Coronary artery (tissue), 2 donors: ENCODE measurements at places on chromosomes 12 and 14.

DNA sequence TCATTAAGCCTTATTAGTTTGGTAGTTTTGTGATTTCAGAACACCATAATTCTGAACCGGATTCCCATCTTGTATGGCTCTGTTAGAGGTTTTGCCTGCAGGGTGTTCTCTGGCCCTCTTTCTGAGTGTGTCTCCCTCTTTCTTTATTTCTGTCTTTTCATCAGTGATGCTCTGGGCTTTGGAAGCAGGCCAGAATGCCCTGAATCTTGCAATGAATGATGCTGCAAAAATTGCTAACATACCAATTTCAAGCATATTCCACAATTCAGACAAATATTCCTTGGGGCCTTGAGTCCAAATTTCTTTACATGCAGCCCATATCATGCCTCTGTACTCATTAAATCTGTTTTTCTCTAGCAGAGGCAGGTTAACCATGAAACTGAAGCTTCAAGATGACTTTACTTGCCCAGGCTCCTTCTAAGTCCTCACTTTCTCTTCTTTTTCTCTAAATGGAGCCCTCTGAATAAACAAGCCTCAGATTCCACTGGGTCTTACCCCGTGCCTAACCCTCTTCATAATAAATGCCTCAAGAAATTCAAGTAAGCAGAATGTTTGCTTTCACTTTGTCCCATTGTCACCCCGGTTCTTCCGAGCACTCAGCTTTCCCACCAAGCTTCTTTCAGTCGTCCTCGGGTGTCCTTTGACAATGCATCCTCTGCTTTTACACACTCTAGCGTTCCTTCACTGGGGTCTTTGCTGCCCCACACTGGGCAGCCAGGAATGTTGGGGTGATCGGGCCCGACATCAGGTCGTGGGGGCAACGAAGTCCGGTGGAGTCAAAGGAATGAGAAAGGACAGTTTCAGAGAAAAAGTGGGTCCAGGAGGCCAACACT lies 78.8 kb upstream of the SLC38A4 start:
- DNase-seq: no peak

DNA sequence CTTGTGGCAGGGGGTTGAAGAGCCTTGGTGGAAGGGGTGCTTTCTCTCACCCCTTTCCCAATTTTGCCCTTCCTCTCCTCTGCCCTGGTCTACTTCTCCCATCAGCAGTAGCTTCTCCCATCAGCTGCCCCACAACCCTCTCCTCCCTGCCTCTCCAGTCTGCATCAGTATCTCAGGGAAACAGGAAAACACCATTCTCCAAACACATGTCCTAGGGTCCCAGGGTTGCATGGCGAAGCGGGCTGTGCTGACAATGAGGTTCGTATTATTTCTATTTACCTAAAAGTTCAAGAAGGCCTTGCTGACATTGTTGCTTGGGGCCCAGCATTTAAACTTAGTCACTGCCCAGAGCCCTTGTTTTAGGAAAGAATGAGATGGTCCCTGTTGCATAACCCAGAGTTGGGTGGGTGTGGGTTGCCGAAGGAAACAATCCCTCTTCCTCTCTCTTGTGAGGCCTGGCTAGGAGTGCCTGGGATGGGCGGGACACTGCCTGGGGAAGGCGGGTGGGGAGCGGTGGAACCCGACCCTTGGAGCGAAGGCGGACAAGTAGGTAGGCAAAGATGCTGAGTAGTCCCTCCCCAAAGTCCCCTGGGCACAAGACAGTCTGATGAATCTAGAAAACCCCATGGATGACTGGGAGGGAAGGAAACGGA lies 1.3 kb upstream of the IGFBP6 start:
- peak; percentile 94 for DNase-seq

DNA sequence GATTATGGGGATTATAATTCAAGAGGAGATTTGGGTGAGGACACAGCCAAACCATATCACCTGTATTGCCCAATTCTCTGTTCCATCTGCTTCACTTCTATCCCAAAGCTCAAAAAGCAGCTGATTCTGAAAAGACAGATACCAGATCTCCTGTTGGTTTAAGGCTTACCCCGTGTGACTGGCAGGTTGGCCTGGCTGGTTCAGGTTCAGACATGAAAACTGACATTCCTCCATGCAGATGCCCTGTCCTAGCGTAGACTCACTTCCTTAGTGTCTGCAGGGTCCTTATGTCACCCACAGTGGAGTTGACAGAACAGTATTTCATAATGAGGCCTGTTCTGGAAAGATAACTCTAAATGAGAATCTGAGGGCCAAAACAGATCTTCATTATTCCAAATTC lies 61.1 kb upstream of the FLRT2 start:
- DNase-seq: no peak

DNA sequence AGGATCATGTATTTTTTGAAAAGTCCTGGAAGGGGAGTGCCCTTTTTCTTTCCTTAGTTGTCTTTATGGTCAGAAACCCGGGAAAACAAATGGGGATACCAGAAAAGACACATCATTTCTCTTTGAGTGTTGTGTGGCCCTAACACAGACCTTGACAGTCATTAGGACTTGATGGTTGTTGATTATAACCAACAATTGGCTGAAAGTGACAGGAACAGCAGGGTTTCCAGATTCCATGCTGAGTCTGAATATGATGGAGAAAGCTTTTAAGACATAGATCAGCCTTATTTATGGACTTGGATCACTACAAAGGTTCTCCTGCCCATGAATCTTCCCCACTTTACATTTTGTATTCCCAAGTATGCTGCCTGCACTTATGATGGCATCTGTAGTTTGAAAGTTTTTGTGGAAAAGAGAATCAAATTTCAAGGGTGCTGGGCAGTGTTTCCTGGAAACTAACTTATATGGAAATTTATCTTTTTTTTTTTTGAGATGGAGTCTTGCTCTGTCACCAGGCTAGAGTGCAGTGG lies 30.4 kb downstream of the POLR3B start:
- no peak for DNase-seq

DNA sequence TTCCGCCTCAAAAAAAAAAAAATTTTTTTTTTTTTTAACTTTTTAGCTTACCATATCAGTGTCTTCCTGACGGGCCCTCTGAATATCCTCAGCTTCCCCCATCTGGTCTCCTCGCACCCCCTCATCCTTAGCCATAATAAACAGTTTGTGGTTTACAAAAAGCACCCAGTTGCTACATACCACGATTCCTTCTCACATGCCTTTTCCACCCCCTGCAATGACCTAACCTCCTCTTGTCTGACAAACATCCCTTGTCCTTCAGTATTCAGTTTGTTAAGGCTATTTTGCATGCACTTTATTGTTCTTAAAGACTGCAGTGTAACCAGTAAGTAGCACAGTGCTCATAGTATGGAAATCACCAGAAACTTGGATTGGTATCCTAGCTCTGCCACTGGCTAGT lies 88.5 kb downstream of the PPM1H start:
- DNase-seq: no peak

- no peak for DNase-seq
These were observed 125.0 kb downstream of the CCDC60 start for GRCh38 chr12:119459481-119459880.

GRCh38 chr14:92389598-92390158 lies 66.7 kb downstream of the SLC24A4 start:
- no peak for DNase-seq

DNA sequence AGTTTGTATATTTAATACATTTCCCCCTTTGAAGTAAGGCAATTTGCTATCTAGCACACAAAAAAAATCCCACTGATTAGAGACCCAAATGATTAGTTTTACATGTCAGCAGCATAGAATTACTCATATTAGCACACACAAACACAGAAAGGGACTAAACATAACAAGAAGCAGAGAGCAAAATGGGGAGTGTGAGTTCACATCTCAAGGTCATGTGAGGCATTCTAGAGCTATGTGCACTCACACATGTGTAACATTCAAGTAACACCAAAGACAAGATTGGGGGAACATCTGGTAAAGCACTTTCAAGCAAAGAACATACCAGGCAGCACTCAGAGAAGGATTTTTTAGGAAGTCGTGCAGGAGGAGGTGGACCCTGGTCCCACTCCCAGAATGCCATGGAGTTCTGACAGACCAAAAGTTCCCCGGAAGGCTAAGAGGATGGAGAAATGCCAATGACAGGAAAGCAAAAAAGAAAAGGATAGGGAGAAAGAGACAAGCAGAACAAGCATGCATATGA lies 105.8 kb upstream of the SINHCAF start:
- no peak for DNase-seq

- DNase-seq: no peak
These were observed 43.4 kb upstream of the SPTLC2 start for GRCh38 chr14:77659831-77660230.

GRCh38 chr12:98856897-98857540 lies 211.9 kb downstream of the APAF1 start:
- DNase-seq: no peak

- DNase-seq: no peak
These were observed 276.2 kb downstream of the EMP1 start for GRCh38 chr12:13472690-13473089.

- no peak for DNase-seq
These were observed 75.9 kb downstream of the RCOR1 start for GRCh38 chr14:102668291-102668873.
